ENCODE measurements at places on chromosomes 7 and 10.

GRCh38 chr10:5609952-5610616, 56.3 kb downstream of the ASB13 start:
- DNase-seq = no peak

DNA sequence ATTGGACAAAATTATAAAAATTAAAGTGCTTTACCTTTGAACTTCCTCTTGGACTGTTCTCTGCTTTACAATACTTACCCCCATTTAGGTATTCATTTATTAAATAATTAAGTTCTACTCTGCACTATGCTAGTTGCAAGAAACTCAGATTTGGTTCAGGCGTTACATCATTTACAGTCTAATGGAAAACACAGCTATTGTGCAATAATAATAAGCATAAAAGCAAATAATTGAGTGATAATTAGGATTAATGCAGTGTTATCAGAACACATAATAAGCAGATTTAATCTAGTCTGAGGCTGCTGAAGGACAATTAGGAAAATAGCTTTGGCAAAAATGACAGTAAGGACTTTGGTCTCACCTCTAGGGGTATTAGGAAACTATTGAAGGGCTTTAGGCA, 493.2 kb upstream of the ADARB2 start:
- DNase-seq = no peak

DNA sequence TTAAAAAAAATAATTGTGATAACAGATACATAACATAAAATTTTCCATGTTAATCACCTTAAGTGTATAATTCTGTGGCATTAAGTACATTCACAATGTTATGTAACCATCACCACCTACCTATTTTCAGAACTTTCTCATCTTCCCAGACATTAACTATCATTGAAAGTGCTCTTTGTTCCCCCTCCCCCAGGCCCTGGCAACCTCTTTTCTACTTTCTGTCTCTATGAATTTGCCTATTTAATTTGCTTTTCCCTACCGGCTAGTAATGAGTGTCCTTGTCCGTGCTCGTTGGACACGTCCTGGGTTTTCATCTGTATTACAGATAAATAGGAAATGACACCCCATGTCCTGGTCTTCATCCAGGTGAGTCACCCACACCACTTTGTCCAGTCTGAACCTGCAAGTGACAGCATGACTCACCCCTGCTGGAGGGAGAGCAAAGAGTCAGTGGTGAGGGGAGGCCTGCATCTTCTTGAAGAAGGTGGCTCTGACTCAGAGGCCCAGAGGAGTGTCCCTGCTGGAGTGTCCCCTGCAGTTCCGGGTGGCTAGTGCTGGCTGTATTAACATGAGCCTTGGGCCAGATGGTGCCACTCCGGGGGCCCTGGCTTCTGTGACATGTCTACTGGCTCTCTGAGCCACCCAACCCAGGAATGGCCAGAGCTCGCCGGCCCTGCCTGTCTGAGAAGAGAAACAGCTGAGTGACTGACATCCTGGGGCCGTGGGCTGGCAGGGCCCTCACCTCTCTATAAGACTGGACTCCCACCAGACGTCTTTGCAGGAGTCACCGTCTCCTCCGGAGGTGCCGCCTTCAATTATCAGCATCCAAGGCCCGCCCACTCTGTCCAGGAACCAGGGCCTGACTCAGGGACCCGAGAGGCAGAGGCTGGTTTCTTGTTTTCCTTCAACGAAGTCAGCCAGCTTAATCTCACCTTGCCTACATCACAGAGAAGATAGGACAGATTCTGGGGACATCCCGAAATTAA, 503.2 kb upstream of the MKI67 start:
- no peak for DNase-seq

DNA sequence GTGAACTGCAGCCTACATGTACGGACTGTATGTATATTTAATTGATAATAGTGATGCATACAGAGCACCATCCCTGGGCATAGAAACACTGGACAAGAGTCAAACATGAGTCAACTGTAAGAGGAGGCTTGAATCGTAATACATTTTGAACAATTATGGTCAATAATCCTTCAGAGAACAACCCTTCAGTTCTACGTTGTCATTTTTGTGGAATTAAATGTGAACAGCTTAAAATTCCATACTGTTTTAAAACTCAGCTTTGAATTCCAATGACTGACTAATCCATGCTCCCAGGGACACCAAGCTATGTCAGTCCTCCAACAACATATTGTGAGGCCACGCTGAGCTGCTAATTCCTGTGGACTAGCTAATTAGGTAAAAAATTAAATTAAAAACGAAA, 41.5 kb upstream of the KMT2E start:
- DNase-seq = no peak

DNA sequence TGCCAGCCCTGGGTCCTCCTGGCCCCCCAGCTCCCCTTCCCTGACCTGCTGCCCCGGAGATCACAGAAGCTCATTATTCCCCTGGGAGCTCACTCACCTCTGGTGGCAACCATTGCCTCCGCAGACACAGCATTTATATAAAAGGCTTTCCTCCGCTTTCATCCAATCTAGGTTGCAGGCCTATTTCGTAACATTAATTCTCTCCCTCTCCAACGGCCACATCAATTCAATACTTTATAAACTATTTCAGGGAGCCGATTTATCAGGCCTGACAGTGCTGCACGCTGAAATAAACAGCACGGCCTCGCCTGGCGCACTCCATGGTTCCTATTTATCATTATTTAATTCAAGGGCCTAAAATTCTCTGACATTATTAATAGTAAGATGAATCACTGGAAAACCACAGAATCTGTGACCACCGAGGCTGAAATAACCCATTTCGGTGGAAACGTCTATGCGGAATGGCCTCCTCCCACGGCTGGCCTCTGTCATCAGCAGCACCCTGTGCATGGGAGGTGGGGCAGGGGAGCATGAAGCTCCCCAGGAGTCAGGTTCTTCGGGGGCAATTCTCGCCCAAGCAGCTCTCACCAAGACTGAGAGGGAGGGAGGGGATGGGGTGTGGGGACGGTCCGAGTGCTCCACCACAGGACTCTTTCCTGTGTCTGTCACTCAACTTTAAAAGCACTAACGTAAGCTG, 249.3 kb upstream of the PFKP start:
- no peak for DNase-seq

DNA sequence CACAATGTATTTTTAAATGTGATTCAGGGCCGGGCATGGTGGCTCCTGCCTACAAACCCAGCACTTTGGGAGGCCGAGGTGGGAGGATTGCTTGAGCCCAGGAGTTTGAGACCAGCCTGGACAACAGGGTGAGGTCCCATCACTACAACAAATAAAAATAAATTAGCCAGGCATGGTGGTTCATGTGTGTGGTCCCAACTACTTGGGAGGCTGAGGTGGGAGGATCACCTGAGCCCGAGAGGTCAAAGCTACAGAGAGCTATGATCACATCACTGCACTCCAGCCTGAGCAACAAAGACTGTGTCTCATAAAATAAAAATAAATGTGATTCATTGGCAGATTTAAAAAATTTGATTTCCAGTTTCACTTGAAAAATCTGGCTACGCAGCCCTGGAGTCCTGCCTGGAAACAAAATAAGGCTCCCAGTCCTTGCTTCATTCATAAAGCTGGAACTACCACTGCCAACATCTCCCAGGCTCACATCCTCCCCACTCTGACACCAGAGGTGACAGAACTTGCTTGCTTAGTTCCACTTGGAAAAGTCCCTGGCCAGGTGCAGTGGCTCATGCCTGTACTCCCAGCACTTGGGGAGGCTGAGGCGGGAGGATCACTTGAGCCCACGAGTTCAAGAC, 27.9 kb upstream of the SLC35G1 start:
- no peak for DNase-seq

GRCh38 chr7:110591341-110591740, 499.6 kb upstream of the LRRN3 start:
- no peak for DNase-seq

- DNase-seq = no peak
Observed at GRCh38 chr7:21261627-21262594, 166.0 kb upstream of the SP4 start.

GRCh38 chr10:995559-995926, 7.3 kb downstream of the GTPBP4 start:
- no peak for DNase-seq

GRCh38 chr7:105136221-105136620, 122.2 kb downstream of the KMT2E start:
- no peak for DNase-seq

- no peak for DNase-seq
Observed at GRCh38 chr10:112855134-112855533, 94.9 kb upstream of the TCF7L2 start.

- no peak for DNase-seq
Observed at GRCh38 chr7:11570922-11571550, 261.0 kb downstream of the THSD7A start.

- no peak for DNase-seq
Observed at GRCh38 chr10:34816501-34817002, 1.5 kb upstream of the PARD3 start.

GRCh38 chr10:103828107-103828506, 27.3 kb downstream of the SH3PXD2A start:
- no peak for DNase-seq
